ENCODE measurements at places on chromosomes 12 and 14. TPM values are rescaled to one million over a fixed set of nuclear protein-coding genes. Genes with fewer than 3 reads are reported as not detected.

DNA sequence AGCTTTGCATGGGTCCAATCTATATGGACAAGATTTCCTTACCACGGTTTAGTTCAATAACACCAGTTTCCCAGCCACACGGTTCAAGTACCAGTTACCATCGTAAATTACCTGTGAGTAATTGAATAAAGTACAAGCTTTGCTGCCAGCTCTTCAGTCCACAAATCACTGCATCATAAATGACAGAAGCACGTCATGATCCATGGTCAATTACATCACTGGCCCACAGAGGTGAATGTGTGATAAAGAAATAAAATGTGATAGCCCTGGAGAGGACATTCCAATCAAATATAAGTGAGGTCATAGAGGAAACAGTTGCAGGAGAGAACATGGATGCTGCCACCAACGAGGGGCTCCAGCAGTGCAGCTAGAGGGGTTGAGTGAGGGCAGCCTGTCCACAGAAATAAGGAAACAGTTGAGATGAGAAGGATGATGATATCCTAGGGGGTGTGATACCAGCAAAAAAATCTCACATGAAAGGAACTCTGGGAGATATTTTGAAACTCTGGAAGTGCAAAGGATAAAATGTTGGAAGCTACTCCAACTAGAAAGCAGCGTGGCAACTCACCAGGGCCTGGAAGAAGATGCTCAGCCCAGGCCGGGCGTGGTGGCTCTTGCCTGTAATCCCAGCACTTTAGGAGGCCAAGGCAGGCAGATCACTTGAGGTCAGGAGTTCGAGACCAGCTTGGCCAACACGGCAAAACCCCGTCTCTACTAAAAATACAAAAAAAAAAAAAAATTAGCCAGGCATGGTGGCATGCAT is 5.8 kb upstream of the DYNC1H1 start:
- no peak for DNase-seq
- H3K27me3 ChIP-seq: no peaks in the 10 kb centered on the region
- peaks cover 9% of the 10 kb centered on the region for H3K4me1 ChIP-seq
- H3K27ac ChIP-seq: no peak overlapping the region
- H3K36me3 ChIP-seq: no peaks in the 10 kb centered on the region

DNA sequence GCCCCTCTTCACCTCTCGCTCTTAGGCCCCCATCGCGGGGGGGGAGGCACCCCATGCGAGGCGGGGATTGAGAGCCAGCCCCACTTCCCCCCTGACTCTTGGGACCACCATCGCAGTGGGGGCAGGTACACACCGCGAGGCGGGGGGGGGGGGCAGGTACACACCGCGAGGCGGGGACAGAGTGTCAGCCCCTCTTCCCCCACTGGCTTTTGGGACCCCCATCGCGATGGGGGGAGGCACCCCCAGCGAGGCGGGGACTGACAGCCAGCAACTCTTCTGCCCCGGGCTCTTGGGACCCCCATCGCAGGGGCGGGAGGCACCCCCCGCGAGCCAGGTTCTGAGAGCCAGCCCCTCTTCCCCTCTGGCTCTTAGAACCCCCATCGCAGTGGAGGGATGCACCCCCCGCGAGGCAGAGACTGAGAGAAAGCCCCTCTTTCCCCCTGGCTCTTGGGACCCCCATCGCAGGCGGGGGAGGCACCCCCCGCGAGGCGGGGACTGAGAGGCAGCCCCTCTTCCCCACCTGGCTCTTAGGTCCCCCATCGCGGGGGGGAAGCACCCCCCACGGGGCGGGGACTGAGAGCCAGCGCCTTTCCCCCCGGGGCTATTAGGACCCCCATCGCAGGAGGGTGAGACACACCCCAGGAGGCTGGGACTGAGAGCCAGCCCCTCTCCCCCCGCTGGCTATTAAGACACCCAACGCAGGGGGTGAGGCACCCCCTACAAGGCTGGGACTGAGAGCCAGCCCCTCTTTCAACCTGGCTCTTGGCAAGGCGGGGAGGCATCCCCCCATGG is 196.5 kb upstream of the PZP start:
- H3K27ac ChIP-seq: no peak overlapping the region
- H3K36me3 ChIP-seq: no peaks in the 10 kb centered on the region
- H3K4me3 ChIP-seq: no peak overlapping the region
- no peak for DNase-seq
- no peaks in the 10 kb centered on the region for H3K27me3 ChIP-seq

DNA sequence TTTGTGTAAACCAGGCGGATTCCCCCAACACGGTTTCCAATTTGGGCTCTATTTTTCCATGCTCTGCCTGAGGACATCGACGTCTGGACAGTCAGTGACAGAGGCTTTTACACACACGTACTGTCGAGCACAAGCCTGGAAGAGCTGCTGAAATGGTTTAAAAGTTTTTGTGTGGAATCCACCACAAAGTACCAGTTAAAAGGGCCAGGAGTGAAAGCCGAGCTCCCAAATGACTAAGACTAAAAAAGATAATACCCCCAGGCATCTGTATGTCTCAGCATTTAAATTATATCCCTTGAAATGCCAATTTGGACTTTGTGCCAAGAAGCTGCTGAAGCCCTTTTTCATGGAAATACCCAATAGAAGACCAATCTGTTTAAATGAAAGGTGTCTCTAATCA is 173.2 kb downstream of the EGLN3 start:
- H3K4me1 ChIP-seq: no peaks in the 10 kb centered on the region
- no peak for DNase-seq
- no peak overlapping the region for H3K4me3 ChIP-seq
- H3K27ac ChIP-seq: no peak overlapping the region
- no peaks in the 10 kb centered on the region for H3K27me3 ChIP-seq

- peaks cover 20% of the 10 kb centered on the region for H3K4me1 ChIP-seq
- no peaks in the 10 kb centered on the region for H3K36me3 ChIP-seq
- H3K4me3 ChIP-seq: no peak overlapping the region
- no peak overlapping the region for H3K27ac ChIP-seq
- no peak for DNase-seq
- H3K27me3 ChIP-seq: no peaks in the 10 kb centered on the region
These were observed 34.1 kb upstream of the DAAM1 start for GRCh38 chr14:59154373-59154772.

- no peak for DNase-seq
- H3K27ac ChIP-seq: no peak overlapping the region
- no peaks in the 10 kb centered on the region for H3K36me3 ChIP-seq
- H3K4me1 ChIP-seq: no peaks in the 10 kb centered on the region
- H3K27me3 ChIP-seq: no peaks in the 10 kb centered on the region
- H3K4me3 ChIP-seq: no peak overlapping the region
These were observed 34.9 kb downstream of the RERGL start for GRCh38 chr12:18054925-18055619.

DNA sequence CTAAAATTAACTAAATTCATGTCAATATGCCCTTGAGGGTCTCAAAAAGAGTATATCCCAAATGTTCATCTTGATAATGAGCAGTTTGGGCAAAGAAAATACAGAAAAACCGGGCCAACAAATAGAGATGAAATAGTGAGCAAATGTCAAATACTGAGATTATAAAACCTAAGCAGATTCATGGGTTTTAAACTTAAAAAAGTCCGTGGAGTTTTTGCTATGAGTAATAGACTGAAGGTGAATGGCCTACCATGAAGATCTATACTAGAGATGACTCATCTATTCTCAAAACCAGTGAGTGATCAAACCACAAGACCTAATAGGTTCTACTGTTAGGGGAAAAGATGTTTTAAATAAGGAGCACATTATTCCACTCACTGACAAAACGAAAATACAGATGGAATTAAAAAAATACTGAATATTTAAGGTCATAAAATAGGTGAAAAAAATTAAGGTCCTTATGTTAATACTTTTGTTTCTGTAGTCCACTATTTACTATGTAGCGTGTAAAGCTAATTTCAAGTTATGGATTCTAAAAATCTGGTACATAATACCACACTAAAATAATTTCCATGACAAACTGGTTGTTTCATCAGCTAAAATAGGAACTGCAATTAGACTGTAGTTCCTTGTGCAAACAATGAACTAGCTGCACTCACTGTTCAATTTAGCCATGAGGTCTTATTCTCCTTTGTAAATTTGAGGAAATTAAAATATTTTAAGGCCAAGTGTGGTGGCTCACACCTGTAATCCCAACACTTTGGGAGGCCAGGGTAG is 5.0 kb downstream of the HNRNPC start:
- H3K36me3 ChIP-seq: peaks cover 26% of the 10 kb centered on the region
- peak overlapping the region; percentile 3 for H3K4me3 ChIP-seq
- peak overlapping the region; percentile 98 for H3K27ac ChIP-seq
- no peaks in the 10 kb centered on the region for H3K27me3 ChIP-seq

DNA sequence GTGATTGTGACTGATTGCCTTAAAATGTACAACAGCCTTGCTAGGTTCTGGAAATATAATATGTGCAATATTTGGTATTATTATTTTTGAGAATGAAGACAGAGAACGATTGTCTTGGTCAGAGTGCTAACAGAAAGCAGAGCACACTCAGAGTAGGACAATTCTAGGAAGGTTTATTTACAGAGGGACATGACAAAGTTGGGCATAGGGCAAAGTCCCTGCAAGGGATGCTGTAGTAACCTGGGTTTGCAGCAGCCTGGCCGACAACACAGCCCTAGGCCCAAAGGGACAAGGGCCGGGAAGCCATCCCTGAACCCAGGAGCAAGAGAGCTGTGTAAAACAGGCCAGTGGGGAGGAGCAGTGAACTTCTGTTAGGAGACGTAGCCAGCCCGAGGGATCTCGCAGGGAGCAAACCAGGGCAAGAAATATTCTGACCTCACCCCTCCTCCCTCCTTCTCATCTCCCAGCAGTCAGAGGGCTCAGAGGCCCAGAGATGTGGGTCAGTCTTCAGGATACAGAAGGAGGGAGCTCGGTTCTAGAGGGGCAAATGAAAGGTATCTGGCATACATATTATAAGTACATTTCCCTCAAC is 51.0 kb upstream of the FERMT2 start:
- no peak overlapping the region for H3K27ac ChIP-seq
- DNase-seq: no peak
- H3K4me1 ChIP-seq: no peaks in the 10 kb centered on the region
- no peak overlapping the region for H3K4me3 ChIP-seq
- no peaks in the 10 kb centered on the region for H3K27me3 ChIP-seq

DNA sequence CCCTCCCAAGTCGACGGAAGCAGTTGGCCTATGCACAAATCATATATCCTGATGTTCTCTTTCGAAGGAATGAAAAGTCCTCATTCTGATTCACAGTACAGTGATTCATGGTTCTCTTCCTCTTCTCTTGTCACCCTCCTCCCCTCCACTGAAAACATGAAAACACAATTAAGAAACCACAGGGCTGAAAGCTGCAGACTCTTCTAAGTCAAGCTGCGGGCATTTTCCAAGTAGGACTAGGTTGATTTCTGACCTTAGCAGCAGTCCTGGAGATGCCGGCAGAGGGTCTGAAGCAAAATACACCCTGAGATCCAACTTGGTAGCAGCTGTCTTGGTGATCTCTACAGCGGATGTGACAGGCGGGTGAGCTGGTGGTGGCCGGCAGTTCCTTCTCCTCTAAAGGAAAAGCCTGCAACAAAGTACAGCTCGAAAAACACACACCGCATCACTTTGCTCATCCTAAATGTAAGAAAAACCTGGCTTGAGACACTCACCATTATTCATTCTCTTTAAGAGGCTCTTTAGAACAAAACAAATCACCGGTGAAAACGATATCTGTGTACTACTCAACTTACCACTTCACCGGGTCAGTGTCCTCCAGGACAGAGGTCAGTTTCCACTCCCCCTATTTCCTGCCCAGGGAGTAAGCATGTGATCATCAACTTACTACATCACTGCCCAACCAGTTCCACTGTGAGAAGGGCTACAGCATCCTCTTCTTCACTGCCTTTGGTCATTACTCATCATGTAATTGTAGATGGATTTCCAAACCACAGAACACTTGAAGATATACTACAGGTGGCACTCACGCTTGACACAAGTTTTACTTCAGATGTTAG is 6.0 kb downstream of the TMCC3 start:
- no peak overlapping the region for H3K4me3 ChIP-seq
- DNase-seq: no peak
- no peaks in the 10 kb centered on the region for H3K36me3 ChIP-seq
- peaks cover 1% of the 10 kb centered on the region for H3K27me3 ChIP-seq
- no peak overlapping the region for H3K27ac ChIP-seq

- no peak for DNase-seq
- H3K4me3 ChIP-seq: no peak overlapping the region
- no peaks in the 10 kb centered on the region for H3K27me3 ChIP-seq
These were observed 136.9 kb upstream of the KITLG start for GRCh38 chr12:88717188-88717587.

GRCh38 chr12:92619730-92620684 is 82.8 kb upstream of the PLEKHG7 start:
- H3K4me1 ChIP-seq: no peaks in the 10 kb centered on the region
- no peaks in the 10 kb centered on the region for H3K36me3 ChIP-seq
- no peak overlapping the region for H3K4me3 ChIP-seq
- no peak overlapping the region for H3K27ac ChIP-seq

DNA sequence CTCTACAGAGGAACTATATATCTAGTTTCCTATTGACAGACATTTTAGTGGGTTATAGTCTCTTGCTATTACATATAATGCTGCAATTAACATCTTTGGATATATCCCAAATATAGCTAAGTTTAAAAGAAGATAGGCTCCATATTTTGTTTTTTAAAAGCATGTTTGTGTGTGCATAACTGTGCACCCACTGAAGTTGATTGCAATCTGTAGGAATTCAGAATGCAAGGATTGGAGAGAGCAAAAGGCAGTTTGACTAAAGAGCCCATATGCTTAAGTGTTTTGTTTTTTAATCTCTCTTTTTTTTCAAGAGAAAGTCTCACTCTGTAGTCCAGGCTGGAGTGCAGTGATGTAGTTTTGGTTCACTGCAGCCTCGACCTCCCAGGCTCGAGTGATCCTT is 9.4 kb upstream of the ABCD4 start:
- no peak for DNase-seq
- H3K4me3 ChIP-seq: no peak overlapping the region
- H3K36me3 ChIP-seq: no peaks in the 10 kb centered on the region
- no peaks in the 10 kb centered on the region for H3K27me3 ChIP-seq
- no peak overlapping the region for H3K27ac ChIP-seq
- no peaks in the 10 kb centered on the region for H3K4me1 ChIP-seq

DNA sequence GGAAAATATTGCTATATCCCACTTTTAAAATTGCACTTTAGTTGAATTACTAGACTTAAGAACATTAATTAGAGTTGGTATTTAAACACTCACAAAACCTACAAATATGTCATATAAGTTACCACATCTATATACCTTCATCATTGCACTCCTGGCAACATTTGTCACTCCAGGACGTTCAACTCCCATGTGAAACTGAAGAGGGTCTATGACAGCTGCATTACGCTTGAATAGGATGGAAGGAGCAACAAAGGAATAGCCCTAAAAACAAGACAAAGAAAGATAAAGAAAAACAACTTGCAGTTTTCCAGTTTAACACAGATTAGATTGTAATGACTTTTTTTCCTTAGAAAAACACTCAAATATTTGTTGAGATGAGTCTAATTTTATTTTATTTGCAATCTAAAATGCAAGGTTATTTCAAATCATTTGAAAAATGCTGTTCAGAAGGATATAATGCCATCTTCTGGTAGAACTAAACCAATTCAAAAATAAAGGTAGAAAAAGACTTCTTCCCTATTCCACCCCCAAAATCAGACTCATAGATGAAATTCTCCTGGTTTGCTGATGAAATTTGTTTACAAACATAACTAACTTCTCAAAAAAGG is 84.3 kb upstream of the TTC7B start:
- H3K27ac ChIP-seq: no peak overlapping the region
- H3K27me3 ChIP-seq: no peaks in the 10 kb centered on the region
- peaks cover 41% of the 10 kb centered on the region for H3K36me3 ChIP-seq
- no peak for DNase-seq

The DDX51 gene
- 42.1 TPM for total RNA-seq

The SLC38A4 gene
- not detected for total RNA-seq

The NFYB gene
- 32.5 TPM for total RNA-seq

The HOXC11 gene
- not detected for total RNA-seq
